NCI-H1105 treated with DMSO at 0.1 percent for 48 hours (cell line): ENCODE measurements at places on chromosomes 12 and 14.
A peak's percentile ranks its signal among the peaks of the same experiment; 100 is the strongest.

- no peak for DNase-seq
Observed at GRCh38 chr12:54300732-54301427, at the start of gene NFE2. NFE2 (minus strand) TSS chr12:54301015; CDS start chr12:54295248, 5,767 bp downstream.

DNA sequence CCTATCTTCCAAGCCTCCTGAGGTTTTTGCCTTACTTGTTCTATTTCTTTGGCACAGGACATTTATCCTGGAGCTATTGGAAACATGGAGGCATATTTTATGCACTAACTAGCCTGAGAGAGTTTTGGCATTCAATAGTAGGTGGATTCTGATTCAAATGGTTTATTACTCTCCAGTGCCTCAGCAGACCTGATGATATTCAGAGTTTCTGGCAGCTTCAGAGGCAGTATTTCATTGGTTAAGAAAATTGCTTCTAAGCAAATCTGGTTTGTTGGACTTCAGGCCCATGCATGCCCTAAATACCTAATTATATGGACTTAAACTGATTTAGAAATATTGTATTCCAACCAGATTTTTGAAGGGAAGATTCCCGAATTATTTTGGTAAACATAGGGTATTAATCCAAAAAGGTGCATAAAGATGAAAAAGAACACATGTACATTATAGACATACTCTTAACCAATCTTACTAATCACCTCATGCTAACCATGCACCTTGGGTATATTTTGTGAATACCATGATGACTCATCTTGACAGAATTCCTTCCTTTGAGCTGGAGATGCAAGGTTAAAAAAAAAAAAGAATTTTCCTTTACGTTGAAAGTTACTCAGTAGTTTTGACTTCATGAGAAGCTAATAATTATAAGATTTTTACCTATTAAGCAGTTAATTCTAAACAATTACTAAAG lies 44.3 kb upstream of the KTN1 start:
- DNase-seq: no peak

- DNase-seq: no peak
Observed at GRCh38 chr12:75994069-75994740, 37.4 kb downstream of the PHLDA1 start.

GRCh38 chr14:69879175-69880043 lies at the start of gene SMOC1:
SMOC1 (plus strand) TSS chr14:69879416; CDS start chr14:69879679, 263 bp downstream.
- peak; percentile 64 for DNase-seq

GRCh38 chr14:52879958-52880357 lies 70.9 kb downstream of the FERMT2 start:
- no peak for DNase-seq

GRCh38 chr12:82758749-82759330 lies 72.1 kb downstream of the TMTC2 start:
- DNase-seq: peak; percentile 53

DNA sequence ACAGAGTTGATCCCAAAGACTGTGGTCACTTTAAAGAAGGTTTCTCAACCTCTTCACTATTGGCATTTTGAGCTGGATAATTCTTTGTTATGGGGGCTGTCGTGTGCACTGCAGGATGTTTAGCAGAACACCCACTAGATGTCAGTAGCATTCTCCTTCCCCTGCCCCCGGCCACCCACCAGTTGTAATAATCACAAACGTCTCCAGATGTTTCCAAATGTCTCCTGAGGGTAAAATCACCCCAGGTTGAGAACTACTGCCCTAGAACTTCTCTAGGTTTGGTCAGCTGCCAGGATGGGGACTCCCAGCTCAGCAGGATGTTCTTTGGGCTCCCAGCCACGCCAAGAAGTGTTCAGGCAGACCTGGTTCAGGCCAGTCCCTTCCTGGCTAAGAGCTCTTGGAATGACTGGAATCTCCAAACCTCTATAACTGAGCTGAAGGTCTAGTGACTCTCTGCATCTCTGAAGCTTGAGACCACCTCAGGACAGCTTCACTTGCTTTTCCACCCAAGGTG lies 12.5 kb upstream of the AJUBA start:
- peak; percentile 29 for DNase-seq

DNA sequence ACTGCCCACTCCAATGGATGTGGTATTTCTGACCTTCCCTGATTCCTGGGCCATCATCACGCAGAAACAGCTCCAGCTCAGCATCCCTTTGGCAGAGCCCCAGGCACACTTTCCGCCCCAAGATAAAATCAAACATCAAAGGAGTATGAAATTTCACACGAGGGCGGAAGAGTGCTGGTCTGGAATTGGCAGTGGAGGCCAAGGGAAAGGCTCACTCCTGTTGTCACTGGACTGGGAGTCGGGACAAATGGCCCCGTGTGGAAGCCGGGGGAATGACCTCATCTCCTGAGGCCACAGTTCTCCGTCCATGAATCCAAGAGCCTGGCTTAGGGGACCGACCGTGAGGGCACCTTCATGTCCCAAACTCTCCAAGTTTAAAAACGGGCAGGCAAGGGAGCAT lies 40.9 kb downstream of the FZD10 start:
- no peak for DNase-seq

DNA sequence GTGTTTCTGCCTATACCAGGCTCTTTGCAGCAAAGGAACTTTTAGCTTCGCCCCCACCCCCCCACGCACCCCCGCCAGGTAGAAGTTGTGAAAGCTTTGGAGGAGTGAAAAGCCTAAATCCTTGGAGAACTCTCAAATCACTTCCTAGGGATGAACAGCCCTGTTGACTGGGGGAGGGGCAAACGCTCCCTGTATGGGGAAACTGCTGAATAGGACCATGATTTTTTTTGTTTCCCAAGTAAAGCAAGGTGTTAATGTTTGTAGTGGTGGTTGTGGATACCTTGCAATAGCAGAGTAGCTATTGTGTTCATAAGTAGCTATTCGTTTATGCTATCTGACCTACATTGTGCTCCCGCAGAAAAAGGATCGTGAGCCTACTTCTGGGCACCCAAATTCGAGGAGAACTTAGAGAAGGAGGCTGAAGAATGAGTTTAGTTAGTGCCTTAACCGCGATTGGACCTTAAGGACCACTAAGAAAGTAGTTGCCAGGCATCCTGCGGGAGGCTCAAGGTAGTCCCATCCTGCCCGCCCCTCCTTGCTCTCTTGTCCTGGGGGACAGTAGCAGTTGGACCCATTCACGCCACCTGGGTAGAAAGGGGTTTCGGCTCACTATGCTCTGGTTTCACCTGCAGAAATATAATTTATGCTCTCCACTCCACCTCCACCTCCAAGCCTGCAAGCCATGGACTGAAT lies 901 bp upstream of the NFKBIA start:
- no peak for DNase-seq

GRCh38 chr14:79510659-79511058 lies 700.6 kb downstream of the DIO2 start:
- no peak for DNase-seq

DNA sequence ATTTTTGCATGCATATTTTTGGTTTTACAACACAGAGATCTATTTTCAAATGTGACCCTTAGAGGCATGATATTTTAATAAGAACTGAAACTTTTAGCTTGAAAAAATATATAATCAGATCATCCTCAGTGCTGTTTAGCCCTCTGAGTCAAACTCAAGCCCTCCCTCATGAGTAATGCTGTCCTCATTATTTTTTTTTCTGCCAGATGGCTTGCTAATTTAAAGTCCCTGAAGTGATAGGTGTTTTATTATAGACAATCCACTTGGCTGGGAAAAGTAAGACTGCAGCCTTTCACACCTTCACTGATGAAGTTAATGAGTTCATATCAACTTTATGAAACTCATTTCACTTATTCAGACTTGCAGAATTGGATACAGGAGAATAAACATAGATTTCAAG lies 227.7 kb downstream of the SLC16A7 start:
- no peak for DNase-seq

- DNase-seq: no peak
Observed at GRCh38 chr12:117718141-117718540, 250.6 kb downstream of the KSR2 start.
